AG20443 (cell line): ENCODE measurements at places on chromosomes 16 and 17.

GRCh38 chr17:39926588-39927100 is 757 bp downstream of the ORMDL3 start:
- DNase-seq: peak; percentile 52

DNA sequence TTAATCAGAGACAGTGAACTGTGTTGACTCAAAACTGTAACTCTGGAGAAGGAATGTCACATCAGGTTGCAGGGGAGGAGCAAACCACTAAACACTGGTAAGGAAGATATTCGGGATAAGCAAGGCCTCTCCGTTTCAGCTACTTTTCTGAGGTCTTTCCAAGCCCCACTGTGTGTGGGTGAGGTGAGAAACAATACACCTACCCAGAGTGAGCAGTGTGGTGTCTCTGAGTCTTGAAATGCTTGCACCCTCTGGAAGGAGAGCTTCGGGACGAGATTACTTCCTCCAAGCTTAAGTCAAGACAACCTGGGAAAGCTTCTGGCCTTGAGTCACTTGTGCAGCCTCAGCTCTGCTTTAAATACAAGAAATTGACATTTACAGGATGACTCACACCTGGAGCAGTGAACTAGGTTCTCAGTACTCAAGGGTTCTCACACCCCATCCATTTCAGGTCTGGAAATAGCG is 2.5 kb upstream of the MAP3K14 start:
- DNase-seq: no peak

DNA sequence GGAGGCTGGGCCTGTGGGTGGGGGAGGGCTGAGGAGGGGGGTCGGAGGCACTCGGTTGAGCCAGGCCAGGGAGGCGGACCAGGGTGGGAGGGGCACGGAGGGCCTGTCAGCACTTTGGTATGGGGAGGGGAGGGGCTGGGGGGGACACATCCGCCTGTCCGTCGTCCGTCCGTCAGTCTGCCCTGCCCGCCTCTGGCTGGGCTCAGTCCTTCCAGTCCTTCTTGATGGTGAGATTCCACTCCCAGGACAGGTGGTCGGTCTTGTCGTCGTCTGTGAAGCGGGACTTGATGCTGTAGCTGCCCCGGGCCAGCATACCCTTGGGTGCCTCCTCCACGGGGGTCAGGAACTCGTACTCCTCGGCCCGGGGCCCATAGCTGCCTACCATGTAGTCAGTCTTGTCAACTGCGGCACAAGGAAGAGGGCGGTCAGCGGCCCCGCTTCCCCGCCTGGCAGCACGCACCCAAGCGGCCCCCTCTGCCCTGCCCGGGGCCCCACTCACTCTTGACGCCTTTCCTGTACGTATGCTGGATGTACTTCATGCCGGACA is 2.4 kb downstream of the ARHGDIA start:
- peak; percentile 75 for DNase-seq

DNA sequence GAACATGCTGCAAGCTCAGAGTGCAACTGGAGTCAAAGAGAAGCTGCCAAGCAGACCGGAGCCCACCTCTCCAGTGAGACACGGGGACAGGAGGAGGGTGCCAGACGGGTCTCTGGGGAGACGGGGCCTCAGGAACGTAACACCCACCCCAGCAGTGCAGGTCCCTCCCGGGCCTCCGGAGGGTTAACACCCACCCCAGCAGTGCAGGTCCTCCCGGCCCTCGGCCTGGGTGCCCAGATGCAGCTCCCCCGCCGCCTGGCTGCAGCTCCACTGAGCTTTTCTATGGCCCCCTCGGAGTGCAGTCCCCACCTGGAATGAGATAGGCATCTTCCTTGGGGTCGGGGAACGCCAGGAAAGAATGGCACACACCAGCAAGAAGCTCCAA is 89.9 kb downstream of the ZNF778 start:
- no peak for DNase-seq

GRCh38 chr17:43028221-43028861 is 3.3 kb downstream of the RND2 start:
- no peak for DNase-seq

GRCh38 chr17:76149214-76149613 is 8.2 kb upstream of the FOXJ1 start:
- DNase-seq: no peak

GRCh38 chr17:75654176-75654575 is 12.8 kb downstream of the RECQL5 start:
- no peak for DNase-seq

DNA sequence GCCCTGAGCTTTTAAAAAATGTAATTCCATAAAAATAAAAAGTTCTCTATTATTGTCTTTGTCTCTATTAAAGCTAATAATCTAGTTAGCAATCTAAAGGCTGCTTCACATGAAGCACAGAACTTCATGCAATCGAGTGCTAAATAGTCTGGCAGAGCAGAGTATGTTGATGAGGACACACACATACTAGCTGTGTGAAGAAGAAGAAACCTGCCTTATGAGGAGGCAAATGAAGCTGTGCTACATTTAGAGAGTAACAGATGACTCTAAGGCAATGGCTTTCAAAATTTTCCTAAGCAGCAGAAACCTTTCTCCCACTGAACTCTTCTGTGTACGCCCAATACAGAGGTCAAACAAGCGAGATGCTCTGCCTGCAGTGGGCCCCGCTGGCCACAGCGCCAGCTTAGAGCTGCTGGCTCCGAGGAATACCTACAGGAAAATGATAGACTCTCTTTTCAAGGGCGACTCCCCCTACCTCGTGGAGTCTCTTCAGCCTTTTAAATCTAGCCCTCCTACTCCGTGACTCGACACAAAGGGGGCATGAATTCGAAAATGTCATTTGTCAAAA is 39.2 kb downstream of the GNA13 start:
- DNase-seq: no peak
